Fibroblast of villous mesenchyme (primary cell): ENCODE measurements at places on chromosomes 6 and 20. TPM values are rescaled to one million over a fixed set of nuclear protein-coding genes. Genes with fewer than 3 reads are reported as not detected.
A peak's percentile ranks its signal among the peaks of the same experiment; 100 is the strongest.

DNA sequence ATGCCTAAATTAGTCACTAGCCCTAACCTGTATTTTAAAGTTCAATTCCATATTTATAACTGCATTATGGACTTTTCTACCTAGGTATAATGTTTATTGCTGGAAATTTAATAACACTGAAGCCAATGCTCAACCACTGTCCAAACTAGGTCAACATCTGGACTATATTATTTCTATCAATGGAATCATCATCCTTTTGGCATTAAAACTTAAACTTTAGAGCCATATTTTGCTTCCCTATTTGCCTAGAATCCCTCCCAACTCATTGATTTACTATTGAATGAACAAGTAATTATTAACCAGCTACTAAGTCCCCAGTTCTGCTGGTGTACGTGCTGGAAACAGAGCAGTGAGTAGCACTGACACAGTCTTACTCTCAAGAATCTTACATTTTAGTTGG is 291.7 kb upstream of the SPTLC3 start:
- no peak for DNase-seq

- no peak for DNase-seq
Observed at GRCh38 chr6:35058865-35059522, 82.1 kb downstream of the TCP11 start.

DNA sequence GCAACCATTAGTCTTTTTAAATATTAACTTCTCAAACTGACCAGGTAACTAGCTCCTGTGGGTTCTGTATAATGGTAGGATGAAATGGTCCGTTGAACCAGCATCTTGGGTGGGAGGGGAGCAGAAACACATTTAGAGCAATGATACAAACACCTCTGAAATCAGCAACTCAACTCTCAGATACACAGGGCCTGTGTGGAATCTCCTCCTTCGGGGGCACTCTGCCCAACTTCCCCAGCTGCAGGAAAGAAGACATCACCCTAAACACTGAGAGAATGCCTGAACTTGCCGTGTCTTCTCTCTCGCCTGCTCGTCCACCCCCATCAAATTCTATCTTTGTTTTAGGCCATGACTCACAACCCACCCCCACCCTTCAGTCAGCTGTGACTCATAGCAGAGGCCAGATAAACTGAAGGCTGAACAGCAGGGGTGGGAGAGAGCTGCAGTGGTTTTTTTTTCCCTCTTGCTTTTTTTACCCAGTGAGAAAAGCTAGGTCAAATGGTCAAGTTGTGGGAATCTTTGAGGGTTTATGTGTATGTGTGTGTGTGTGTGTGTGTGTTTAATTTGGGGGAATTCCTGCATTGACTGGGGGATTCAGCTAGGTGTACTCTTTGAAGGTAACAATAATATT is 593.4 kb upstream of the JAG1 start:
- peak; percentile 90 for DNase-seq

GRCh38 chr6:43974643-43975230 is 152.5 kb downstream of the MRPL14 start:
- DNase-seq = peak; percentile 27

GRCh38 chr6:109977791-109978173 is 329 bp upstream of the GPR6 start:
- no peak for DNase-seq

ACTL10 gene
- total RNA-seq = 1.7 and 2.6 TPM in 2 replicates

CENPW gene
- total RNA-seq = 11.3 and 12.5 TPM in 2 replicates

CST2 gene
- not detected in 2 replicates for total RNA-seq
